Upper lobe of right lung (tissue), 1 donor: ENCODE measurements at places on chromosomes 7 and 10.

DNA sequence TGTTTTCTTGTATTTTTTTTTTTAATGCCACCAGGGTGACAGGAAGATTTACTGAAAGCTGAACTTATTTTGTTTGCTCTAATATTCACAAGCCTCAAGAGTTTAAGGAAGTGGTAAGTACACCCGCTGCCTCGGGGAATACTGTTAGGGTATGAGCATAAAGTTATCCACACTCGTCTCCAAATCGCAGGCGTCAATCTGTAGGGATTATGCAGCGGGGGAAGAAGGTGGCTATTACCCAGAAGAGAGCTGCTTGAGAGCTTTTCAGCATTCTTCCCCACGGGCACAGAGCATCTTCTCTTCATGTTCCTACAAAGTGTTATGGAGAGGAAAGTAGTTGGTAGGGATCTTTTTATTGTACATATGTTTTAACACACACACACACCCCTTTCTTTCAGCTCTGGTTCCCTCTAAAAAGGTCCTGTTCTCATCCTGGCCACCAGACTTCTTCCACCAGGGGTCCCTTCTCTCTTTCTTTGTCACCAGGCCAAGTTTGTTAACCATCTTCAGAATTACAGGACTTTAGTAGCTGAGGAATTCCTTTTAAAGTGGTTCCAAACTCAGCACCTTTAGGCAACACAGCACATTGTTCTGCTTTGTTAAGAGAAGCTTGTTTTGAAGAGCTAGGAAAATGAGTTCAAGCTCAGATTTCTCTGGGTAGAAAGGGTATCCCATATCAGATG lies 411.6 kb upstream of the GALNT17 start:
- H3K27ac ChIP-seq, result peak overlapping the region; percentile 24
- H3K4me1 ChIP-seq, result peaks cover 6% of the 10 kb centered on the region
- no peak for DNase-seq

GRCh38 chr10:89197473-89197872 lies 9.6 kb downstream of the CH25H start:
- H3K27ac ChIP-seq, result no peak overlapping the region
- no peaks in the 10 kb centered on the region for H3K4me1 ChIP-seq
- no peaks in the 10 kb centered on the region for H3K36me3 ChIP-seq
- no peaks in the 10 kb centered on the region for H3K27me3 ChIP-seq

- H3K4me1 ChIP-seq, result no peaks in the 10 kb centered on the region
- H3K36me3 ChIP-seq, result no peaks in the 10 kb centered on the region
- no peaks in the 10 kb centered on the region for H3K27me3 ChIP-seq
- no peak overlapping the region for H3K4me3 ChIP-seq
- no peak for DNase-seq
These were observed 108.4 kb upstream of the NPY start for GRCh38 chr7:24175603-24176002.

- DNase-seq, result no peak
- no peak overlapping the region for H3K27ac ChIP-seq
- no peak overlapping the region for H3K4me3 ChIP-seq
- no peaks in the 10 kb centered on the region for H3K27me3 ChIP-seq
- H3K4me1 ChIP-seq, result no peaks in the 10 kb centered on the region
- H3K36me3 ChIP-seq, result no peaks in the 10 kb centered on the region
These were observed 24.9 kb upstream of the CHST3 start for GRCh38 chr10:71939304-71939703.
